ENCODE measurements at places on chromosomes 7 and 10.

GRCh38 chr7:88664630-88665233 is 94.8 kb upstream of the ZNF804B start:
- DNase-seq: no peak

- no peak for DNase-seq
Observed at GRCh38 chr7:44565795-44566559, 7.7 kb downstream of the DDX56 start.

GRCh38 chr7:142176901-142177300 is 65.4 kb downstream of the MGAM2 start:
- no peak for DNase-seq

- no peak for DNase-seq
Observed at GRCh38 chr7:24129597-24129996, 154.4 kb upstream of the NPY start.

GRCh38 chr7:151248346-151249033 is at the start of gene SMARCD3:
SMARCD3 (minus strand) TSS chr7:151248694; CDS start chr7:151248562, 132 bp downstream.
- DNase-seq: no peak

DNA sequence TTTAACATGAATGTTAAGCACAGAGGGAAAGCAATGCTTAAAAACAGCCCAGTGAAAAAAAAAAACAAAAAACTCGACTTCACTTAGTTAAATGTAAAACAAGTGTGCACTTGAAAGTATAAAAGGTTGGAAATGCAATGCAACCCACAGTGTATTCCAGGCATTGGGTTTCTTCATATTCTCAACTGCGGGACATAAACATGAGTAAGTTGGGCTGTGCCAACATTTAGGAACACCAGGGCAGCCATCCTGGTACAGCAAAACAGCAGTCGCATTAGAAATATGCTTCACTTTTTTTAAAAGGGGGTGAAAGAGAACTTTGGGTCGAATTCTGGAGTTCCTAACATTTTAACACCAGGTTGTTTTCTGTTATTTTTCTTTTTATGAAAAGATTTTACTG is 937 bp downstream of the STEAP1 start:
- no peak for DNase-seq

- no peak for DNase-seq
Observed at GRCh38 chr10:114504769-114505579, 100.7 kb upstream of the AFAP1L2 start.

- no peak for DNase-seq
Observed at GRCh38 chr10:59229441-59229840, 53.0 kb downstream of the PHYHIPL start.

- DNase-seq: no peak
Observed at GRCh38 chr7:84138411-84138810, 56.2 kb downstream of the SEMA3A start.

GRCh38 chr10:104293011-104293410 is 24.0 kb downstream of the GSTO2 start:
- no peak for DNase-seq

DNA sequence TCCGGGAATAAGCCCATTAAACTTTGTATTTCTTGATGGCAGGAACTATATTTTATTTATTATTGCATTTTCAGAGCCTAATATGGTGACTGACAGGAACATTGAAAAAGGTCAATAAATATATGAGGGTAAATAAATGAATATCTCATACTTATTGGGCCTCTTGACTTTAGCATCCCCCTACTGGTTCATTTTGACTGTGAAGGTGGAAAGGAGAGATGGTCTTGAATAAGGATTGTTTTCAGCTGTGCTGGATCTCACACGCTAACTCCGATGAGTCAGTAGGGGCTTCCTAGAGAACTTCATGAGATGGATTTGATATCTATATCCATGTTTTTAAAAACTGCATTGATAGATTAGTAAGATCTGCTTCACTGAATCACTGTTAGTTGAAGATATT is 1026.0 kb downstream of the REEP3 start:
- no peak for DNase-seq

GRCh38 chr7:157278791-157279724 is 57.7 kb upstream of the DNAJB6 start:
- no peak for DNase-seq

DNA sequence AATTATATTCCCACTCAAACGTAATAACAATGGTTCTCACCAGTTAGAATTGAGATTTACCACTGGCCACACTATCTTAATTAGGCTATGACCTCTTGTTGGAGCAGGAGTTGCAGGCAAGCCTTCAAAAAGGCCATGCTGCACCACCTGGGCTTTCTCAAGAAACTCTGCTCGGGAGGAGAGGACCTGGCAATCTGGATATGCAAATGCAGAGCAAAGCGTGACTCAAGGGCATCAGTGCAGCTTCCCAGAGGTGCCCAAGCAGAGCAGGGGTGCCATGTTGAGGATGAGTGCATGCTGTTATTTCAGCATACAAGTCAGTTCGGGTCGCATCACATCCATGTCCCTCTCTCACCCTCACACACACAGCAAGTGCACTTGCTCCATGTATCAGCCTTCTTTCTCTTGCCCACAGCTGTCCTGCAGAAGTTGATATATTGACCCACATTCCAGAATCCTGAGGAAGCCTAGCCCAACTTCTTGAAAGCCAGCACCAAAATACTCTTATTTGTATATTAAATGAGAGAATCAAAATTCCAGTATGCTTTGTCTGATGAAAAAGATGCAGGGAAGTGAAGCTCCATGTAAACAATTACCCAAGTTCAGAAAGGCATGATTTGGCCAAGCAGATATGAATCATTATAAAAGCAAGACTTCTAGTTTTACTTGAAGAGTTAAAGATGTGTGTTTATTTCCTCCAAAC is 55.7 kb upstream of the IL6 start:
- no peak for DNase-seq

DNA sequence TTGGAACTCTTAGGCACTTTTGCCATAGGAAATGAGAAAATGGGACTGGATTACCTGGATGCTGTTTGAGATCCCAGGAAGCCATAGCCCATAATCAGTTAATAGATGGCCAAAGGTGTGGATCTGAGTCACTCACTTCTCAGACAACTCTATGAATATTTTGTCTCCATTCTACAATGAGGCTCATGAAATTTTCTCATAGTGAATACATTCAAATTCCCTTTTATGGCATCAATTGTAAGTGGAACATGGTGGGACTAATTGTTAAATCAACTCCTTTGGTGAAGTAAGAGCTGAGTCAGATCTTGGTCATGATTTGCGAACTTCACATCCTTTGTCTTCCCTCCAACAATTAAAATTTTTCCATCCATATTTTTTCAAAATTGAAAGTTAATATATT is 222.1 kb downstream of the ARL4A start:
- DNase-seq: no peak

DNA sequence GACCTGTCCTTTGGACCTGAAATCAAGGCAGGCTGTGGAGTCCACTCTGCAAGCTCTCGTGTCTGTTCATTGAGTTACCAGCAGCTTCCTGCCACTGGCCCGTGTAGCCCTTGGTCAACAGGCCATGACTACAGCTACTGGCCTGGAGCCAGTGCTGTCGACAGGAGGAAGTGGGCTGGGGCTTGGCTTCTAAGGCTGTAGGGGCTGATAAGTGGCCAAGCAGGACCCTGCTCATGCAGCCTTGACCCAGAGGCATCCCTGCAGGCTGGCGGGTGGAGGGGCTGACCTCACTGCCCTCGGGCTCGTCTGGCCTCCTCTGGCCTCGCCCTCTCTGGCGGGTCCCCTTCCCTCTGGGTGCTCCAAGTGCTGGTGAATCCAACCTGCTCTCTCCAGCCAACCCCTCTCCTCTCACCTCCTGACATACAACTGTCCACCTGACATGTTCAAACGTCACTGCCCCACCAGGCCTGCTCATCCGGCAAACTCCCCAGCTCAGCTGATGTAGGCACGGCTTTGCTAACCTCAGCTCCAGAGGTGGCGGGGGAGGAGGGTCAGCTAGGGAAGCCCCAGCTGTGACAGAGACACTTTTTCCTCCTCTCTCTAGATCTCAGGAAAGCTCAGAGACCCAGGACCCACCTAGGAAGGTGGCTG is 188.6 kb upstream of the LYZL2 start:
- no peak for DNase-seq

Measured in activated T-cell treated with anti-CD3 and anti-CD28 coated beads for 4 hours (primary cell).